ENCODE measurements at places on chromosomes 7 and 10.

- DNase-seq, result no peak
These were observed 72.3 kb downstream of the PRPF18 start for GRCh38 chr10:13658871-13659685.

DNA sequence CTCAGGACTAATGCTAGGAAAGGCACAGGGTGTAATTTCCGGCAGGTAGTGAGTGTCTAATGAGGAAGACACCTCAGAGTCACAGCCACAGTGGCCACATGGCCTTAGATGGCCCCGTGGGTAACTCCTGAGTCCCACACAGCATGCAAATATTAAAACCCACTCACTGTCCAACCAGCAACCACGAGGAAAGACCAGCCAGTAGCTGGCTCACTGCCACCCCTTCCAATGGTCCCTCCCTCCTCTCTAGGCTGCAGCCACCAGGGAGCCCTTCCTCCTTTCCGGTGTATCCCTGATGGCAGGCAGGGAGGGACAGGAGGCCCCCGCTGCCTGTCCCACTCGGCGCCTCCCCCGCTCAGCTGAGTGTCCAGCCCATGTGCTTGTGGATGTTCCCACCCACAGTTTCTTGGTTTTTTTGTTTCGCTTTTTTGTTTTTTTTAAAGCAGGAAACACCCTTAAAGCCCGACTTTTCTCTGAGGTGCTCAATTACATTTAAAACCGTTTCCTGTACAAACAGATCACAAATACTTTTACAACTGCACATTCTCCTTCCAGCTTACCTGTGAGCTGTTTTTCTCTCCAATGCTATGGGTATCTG, 9.2 kb downstream of the BNIP3 start:
- DNase-seq, result peak; percentile 32

GRCh38 chr7:3958109-3958483, 657.0 kb downstream of the SDK1 start:
- DNase-seq, result no peak

DNA sequence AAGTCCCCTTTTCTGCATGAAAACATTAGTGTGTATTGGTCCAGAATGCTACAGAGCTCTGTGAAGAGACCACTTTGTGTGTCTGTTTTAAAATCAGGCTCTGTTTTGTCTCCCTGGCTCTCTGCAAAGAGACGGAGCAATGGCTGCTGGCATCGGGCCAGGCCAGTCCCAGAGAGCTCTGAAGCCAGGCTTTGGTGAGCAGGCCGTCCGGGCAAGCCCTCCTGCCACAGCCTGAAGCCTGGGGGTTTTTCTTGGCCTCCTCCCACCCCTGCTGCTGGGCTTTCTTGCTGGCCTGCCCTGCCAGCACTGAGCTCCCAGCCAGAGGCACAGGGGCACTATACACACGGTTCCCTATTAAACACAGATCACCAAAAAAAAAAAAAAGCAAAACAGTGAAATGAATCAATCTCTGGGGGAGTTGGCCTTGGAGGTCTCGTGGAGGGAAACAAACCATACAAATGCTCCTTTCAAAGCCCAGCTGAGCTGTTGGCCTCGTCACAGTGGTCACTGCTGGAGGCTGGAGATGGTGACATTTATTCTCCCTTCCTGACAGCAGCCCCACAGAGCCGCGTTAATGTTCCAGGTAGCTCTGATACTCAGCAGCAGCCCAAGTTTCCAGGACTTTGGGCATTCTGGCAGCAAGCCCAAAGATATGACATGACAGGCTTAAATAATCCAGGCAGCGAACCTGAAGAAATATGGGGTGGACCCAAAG, 237.2 kb downstream of the TCF7L2 start:
- DNase-seq, result no peak

GRCh38 chr7:521221-522070, 1.8 kb upstream of the PDGFA start:
- DNase-seq, result peak; percentile 27

DNA sequence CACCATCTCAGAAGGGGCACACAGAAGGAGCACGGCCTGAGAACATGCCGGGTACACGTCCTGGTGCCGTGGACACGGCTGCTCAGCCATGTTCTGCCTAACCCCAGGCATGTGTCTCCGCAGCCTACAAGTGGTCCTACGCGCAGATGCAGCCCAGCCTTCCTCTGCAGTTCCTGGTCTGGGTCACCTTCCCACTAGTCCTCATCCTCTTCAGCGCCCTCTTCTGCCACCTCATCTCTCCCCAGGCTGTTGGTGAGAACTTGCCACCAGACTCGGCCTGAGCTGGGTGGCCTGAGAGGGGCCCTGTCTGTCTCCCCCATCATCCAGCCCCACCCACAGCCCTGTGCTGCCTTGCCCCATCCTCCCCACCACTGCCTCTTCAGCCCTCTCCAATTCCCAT, 5.3 kb downstream of the CLCN1 start:
- no peak for DNase-seq

GRCh38 chr7:19728716-19729115, 19.9 kb upstream of the POLR1F start:
- no peak for DNase-seq

DNA sequence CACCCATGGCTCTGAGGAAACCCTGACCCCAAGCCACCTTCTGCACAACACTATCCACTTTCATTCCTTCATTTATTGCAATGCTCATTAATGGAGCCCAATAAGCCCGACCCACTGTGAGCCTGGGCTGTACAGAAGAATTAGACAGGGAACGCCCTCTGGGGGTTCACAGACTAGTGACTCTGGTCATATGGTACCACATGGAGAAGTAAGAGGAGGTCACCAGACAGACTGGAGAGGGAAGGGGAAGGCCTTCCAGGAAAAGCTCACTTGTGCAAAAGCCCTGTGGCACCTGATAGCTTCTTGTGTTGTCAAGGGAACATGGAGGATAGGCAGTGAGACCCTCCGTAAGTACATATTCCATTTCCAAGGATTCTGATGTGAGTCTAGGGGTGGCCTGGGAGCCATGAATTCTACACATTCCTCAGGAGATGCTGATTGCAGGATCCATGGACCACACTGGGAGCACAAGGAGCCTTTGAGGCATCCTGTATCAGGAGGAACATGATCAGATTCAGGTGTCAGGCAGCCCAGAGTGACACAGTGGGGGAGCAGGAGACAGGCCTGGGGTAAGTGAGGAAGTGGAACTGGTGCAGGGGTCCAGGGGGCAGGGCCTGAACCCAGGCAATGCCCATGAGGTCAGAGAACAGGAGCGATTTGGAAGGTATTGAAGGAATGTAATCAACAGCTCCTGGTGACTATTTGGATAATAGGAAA, 19.9 kb downstream of the TMEM72 start:
- no peak for DNase-seq

DNA sequence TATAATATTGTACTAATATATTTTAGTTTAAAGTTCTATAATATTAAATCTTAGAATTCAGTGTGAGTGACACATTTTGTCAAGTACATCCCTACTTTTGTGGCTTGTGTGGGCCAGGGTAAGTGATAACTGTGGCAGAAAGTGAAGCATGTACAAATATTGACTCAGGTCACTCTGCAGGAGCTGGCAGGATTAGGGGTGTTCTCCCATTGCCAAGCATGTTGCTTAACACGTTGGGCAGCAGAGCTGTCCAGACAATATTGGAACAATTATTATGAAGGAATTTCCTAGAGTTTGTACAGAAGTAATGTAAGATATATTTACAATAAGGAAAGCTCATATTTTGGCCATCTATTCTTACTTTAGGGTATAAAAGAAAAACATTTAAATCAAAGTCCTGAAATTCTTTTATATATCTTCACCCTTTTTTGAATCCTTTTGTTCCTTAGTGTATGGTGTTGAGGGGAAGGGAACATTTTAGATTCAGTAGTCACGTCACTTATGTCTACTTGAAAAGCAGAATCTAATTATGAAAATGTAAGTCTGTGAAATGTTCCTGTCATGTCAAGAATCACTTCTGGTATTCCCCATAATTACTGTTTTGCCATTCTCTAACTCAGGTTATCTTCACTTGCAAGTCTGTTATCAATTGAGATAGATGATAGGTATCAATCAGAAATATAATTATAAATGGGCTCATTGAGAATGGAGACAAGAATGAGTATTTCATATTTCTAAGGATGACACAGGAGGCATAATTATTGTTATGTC, 4.0 kb downstream of the HDAC9 start:
- no peak for DNase-seq

DNA sequence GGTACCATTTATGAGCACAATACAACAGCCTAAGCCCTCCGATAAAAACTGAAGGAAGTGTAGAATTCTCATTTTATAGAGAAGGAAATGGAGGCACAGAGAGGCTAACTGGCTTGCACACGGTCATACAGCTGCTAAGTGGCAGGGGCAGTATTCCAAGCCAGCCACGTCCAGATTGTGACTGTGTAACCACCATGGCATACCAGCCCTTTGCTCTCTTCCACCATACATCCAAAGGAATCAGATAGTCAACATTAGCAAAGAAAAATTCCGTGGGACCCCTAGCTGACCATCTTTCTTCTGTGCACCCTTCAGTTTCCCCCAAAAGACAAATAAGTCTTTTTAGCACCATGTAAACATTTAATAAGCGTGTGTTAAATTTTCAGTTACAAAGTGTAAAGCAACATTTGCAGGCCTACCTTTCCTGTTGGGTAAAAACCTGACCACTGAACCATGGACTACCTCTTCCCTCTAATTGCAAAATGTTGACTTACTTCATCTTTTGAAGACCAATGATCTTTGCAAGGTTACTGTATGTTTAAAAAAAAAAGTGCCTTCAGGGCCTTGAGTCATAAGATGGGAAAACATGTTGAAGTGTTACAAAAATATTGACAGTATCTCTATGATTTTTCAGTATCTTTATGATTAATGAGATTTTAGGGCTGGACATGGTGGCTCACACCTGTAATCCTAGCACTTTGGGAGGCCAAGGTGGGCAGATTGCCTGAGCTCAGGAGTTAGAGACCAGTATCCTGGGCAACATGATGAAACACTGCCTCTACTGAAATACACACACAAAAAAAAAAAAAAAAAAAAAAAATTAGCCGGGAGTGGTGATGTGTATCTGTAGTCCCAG, 24.3 kb upstream of the PDZD8 start:
- DNase-seq, result no peak

DNA sequence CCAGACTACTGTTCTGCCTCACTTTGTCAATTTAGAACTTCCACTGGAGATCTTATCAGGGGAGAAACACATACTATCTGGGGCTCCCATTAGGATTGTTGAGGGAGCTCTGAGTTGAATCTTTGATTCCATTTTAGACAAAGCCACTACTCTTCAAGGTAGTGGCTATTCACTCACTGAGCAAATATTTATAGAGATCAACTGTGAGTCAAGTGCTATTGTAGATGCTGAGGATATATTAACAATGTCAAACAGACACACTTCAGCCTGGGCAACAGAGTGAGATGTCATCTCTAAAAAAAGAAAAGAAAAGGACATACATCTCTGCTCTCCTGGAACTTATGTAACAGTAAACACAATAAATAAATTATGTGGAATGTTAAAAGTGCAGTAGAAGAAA, 315.3 kb downstream of the PTEN start:
- DNase-seq, result no peak

GRCh38 chr10:33739031-33739430, 404.6 kb upstream of the NRP1 start:
- DNase-seq, result no peak

- DNase-seq, result no peak
These were observed 43.9 kb upstream of the KCND2 start for GRCh38 chr7:120229084-120229483.

GRCh38 chr7:10469476-10469875, 504.2 kb upstream of the PHF14 start:
- no peak for DNase-seq

GRCh38 chr10:61390851-61391250, 62.3 kb downstream of the TMEM26 start:
- DNase-seq, result no peak

DNA sequence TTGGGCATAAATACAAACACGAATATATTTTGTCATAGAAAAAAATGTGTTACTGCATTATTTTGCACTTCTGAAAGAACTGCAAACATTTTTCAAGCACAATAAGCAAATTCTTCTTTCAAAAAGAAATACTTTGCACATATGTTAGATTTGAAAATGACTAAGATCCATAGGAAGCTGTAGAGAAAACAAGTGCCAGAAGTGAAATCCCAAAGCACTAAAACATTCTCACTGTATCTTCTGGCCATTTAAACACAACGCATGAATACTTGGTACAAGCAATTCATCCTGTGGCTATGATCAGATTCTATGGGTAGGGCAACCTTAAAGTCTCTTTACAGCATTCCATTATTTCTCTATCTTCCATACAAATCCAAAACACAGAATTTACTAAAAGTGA, 225.4 kb upstream of the IMMP2L start:
- DNase-seq, result no peak

GRCh38 chr10:4579844-4580243, 246.2 kb upstream of the AKR1E2 start:
- no peak for DNase-seq

DNA sequence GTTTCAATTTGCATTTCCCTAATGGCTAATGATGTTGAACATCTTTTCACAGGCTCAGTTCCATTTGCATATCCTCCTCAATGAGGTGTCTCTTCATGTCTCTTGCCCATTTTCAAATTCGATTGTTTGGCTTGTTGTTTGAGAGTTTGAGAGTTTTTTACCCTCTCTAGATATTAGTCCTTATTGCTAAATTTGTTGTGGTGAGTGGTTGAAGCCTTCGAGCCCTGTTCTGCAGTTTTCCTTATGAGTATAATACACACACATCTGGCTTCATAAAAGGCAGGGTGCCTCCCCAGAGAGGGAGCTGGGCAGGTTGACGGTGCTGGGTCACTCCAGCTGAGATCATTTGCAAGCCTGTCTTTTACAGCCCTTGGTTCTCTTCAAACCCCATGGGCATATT, 65.1 kb downstream of the RGS10 start:
- no peak for DNase-seq

DNA sequence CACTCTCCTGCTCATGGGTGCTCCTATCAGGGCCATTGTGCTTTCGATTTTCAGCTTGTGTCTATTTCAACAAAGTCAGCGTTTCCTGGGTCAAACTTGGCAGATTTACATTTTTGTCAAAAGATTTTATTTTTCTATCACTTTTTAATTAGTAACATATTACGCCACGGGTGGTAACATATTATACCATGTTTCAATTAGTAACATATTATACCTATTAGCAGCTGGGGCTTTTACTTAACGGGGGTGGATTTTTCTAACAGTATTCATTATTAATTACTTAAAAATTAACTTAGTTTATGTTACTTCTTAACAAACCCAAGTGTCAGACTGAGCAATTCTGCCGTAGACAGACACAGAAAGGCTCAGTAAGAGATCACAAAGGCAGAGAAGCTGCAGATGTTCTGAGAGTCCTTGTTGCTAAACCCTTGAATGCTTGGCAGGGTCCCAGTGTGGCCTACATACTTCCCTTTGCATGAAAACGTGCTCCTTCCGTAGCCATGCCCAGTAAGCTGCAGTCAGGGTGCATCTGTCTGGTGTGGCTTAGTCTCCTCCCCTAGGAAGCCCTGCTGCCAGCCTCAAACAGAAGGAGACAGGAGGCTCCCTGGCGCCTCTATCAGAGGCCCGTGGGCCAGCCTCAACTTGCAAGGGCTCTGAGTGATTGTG, 263.1 kb upstream of the CXCL12 start:
- no peak for DNase-seq

GRCh38 chr10:85761906-85762445, 604.6 kb downstream of the GRID1 start:
- DNase-seq, result no peak

- no peak for DNase-seq
These were observed 53.0 kb upstream of the PITRM1 start for GRCh38 chr10:3225561-3225960.

All from CD4-positive, alpha-beta T cell treated with Interleukin-15 for 4 hours (primary cell).